Left ventricle myocardium inferior (tissue), 1 donor: ENCODE measurements at places on chromosomes 5 and 9.

- DNase-seq: no peak
Observed at GRCh38 chr5:167339205-167339604, 952.2 kb upstream of the WWC1 start.

DNA sequence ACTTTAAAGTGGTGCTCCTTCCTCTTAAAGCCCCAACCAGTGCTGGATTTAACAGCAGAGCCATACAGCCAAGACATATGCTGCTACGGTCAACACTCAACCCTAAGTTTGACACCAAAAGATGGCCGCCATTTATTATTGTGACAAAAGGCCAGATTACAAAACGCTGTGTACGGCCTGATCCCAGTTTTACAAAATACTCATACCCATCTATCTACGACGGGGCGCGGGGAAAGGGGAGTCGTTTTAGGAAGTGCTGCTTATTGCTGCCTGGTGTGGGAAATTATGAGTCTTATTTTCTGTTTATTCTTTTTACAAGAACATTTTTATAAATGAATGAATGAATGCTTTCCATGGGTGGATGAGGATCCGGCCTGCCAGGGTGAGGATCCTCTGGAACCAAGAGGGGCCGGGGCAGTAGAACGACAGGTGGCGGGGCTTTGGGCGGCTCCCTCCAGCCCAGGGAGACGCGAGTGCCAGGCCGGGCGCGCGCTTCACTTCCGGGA is 457 bp upstream of the IDNK start:
- no peak for DNase-seq

- no peak for DNase-seq
Observed at GRCh38 chr5:108521011-108521700, 139.3 kb upstream of the FBXL17 start.

- no peak for DNase-seq
Observed at GRCh38 chr5:55031492-55031891, 7.4 kb downstream of the GZMK start.

DNA sequence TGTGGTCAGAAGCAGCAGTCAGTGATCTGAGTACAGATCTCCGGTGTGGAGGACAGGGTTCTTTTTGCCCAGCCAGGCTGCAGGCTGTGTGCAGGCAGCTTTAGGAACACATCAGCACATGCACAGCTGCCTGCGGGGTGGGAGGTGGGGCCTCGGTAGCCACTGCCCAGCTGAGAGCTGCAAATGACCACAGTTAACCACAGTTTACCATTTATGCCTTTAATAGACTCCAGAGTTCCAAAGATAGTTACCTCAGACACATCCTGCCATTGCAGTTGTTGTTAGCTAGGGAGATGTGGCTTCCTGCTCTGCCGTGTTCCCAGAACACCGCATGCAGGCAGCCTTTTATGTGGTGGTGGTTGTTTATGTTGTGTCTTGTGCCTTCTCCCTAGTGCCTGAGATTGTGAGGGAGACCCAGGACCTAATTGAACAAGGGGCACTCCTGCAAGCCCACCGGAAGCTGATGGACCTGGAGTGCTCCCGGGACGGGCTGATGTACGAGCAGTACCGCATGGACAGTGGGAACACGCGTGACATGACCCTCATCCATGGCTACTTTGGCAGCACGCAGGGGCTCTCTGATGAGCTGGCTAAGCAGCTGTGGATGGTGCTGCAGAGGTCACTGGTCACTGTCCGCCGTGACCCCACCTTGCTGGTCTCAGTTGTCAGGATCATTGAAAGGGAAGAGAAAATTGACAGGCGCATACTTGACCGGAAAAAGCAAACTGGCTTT is 10.2 kb downstream of the EXOC3 start:
- peak; percentile 9 for DNase-seq

GRCh38 chr5:77852068-77852513 is 76.0 kb upstream of the TBCA start:
- no peak for DNase-seq

DNA sequence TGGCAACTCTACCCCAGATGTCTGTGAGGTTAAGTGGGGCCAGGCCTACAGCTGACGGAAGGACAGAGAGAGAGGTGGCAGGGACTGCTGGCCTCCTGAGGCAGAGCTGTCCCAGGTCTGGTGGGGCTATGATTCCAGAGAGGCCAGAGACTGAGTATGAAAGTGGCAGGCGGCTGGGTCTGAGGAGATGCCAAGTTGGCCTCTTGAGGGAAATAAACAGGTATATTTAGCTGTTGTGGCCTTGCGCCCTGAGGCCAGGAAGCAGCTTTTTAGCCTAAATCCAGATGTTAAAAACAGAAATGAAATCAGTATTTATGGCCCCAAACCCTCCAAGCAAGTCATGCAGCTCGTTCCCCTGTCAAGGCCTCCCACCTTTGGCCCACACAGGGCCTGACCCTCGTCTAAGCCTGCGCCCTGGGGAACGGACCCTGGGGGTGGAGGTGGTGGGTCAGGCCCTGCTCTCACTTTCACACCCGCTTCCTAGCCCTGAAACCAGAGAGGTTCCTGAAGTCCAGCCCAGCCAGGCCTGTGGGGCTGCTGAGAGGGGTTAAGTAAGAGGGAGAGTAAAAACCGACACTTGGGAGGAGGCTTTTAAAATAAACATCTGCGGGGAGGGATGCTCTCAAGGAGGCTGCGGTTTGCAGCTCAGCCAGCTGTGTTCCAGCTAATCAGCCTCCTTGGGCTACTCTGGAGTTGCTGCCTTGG is 18.7 kb downstream of the PCDHGC5 start:
- peak; percentile 61 for DNase-seq

GRCh38 chr9:3687145-3687544 is 161.3 kb upstream of the RFX3 start:
- no peak for DNase-seq

DNA sequence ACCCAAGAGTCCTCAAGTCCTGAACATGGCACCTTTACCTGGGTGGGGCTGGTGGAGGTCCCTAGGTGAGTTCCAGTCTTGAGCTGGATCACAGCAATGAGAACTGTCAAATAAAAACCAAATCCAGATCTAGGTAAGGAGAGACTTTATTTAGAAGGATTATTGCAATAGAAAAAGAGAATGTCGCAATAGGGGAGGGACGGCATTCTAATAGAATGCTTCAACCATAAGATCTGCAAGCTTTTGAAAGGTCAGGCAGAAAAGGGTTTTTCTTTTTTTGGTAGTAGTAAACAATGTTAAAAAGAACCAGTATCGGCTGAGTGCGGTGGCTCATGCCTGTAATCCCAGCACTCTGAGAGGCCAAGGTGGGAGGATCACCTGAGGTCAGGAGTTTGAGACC is 5.2 kb upstream of the GCNT1 start:
- no peak for DNase-seq

DNA sequence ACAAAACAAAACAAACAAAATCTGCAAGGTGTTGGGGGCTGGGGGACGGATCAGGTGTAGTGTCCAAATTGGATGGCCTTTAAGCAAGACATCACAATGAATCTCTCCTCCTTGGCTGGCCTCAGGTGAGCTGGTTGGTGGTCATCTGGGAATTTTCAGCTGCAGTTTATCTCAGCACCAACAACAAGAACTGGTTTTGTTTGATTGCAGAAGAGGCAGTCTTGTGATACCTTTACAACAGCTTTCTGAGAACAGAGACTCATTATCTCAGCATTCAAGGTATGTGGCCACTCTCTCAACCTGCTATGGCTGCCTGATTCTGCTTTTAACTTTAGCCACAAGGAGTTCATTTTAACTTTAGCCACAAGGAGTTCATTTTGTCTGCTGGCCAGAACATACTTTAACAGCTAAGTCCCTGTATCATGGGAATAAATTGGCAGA is 1543.4 kb downstream of the EFNA5 start:
- no peak for DNase-seq

DNA sequence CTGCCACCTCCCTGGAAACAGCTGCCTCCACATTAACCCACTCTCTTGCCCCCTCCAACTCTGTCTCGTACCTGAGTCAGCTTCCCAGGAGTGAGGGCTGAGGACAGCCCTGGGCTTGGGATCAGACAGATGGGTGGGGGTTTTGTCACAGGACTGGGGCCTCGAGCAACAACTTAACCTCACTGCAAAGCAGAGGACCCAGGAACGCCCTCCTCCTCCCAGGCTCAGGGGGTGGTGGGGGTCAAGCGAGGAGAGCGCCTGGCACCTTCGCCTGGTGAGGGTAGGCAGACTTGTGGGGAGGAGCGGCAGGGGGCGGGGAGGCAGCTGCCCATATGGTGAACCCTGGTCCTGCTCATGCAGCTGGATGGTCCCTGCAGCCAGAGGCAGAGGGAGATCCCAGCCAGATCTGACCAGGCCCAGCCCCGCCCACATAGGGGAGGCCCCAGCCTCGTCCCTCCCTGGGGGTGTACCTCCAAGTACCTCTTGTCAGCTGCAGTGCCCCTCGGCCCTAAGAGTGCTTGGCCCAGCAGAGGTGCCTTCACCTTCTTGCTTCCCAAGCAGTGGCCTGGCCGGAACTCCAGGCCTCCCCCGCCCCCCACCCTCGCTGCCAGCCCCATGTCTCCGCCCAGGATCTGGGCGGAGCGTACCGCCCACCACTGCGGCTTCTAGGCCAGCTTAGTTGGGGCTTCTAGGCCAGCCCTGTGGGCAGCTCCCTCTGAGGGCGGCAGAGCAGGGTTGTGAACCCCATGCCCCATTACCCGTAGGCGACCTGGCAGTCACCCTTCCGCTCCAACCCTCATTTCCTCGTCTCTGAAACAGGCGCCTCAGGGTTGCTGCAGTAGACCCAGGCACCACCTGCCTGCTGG is at the start of gene SARDH:
SARDH (minus strand) TSS at position 579 of the 866 bp plus-strand sequence. CDS start 4,179 bp downstream, outside the sequence.
- DNase-seq: peak; percentile 63

- DNase-seq: no peak
Observed at GRCh38 chr9:10168241-10168640, 444.6 kb downstream of the PTPRD start.

GRCh38 chr5:85484982-85485574 is 1100.4 kb upstream of the EDIL3 start:
- DNase-seq: no peak

- no peak for DNase-seq
Observed at GRCh38 chr5:169695025-169695625, 58.0 kb downstream of the DOCK2 start.

GRCh38 chr5:107476783-107477182 is 194.0 kb downstream of the EFNA5 start:
- DNase-seq: no peak

GRCh38 chr9:131627648-131628458 is 82.5 kb downstream of the PRRT1B start:
- DNase-seq: no peak

GRCh38 chr5:31614151-31615020 is 24.5 kb upstream of the PDZD2 start:
- DNase-seq: no peak

DNA sequence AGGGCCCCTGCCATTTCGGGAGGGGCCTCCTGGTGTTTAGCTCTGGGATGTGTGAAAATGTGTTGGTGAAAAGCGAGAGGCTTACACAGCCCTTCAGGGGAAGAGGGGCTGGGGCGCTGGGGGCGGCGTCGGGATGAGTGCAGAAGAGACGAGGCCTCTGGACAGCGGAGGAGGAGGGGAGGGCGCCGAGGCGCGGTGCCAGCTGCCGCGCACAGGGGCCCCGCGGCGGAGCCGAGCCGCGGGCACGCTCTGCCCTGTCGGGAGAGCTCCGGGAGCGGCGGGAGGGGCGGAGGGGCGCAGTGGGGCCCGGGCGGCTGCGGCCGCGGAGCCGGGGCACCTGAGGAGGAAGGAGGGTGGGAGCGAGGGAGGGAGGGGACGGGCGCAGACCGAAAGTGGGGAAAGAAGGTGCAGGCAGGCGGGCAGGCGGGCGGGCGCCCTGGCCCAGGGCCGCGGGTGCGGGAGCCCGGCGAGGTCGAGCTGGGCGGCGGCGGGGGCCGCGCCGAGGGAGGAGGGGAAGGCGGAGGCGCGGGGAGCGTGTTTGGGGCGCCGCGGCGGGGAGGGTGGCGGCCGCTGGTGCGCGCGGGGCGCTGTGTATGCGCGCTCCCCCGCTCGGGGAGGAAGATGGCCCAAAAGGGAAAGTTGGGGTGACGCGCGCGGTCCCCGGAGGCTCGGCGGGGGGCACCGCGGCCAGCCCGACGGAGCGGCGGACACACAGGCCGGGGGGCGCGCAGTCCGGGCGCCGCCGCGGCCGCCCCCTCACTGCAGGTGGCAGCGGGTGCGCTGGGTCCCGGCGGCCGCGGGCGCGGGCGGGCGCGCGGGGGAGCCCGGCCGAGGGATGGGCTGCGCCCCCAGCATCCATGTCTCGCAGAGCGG is at the start of gene PDE8B:
PDE8B (plus strand) TSS at position 590 of the 873 bp plus-strand sequence; CDS start at position 836, 246 bp downstream.
- DNase-seq: no peak
